ENCODE measurements at places on chromosomes 5 and 9.
A peak's percentile ranks its signal among the peaks of the same experiment; 100 is the strongest.

DNA sequence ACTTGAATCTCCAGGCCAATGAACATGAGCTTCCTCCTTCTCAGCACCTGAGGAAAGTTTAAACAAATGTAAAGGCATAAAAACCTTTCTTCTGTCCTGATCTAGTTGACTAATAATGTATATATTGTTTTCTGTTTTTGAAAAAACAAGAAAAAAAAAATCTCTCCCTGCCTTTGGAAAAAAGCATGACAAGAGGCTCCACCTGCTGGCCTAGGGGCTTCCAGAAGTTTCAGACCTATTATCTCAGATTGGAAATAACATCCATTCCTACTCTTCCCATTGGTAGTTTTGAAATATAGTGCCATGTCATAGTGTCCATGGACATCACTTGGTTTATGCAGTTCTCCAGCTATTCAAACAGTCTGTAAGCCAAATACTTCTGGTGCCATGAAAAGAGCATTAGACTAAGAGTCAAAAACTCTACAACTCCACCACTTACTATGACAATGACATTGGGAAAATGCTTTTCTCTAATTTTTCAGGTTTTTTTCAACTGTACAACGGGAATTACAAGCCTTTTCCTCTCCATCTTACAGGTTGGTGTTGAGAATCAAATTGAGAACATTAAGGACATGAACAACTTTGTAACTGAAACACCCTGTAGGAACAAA is 409.6 kb upstream of the MPDZ start:
- peak; percentile 9 for DNase-seq

DNA sequence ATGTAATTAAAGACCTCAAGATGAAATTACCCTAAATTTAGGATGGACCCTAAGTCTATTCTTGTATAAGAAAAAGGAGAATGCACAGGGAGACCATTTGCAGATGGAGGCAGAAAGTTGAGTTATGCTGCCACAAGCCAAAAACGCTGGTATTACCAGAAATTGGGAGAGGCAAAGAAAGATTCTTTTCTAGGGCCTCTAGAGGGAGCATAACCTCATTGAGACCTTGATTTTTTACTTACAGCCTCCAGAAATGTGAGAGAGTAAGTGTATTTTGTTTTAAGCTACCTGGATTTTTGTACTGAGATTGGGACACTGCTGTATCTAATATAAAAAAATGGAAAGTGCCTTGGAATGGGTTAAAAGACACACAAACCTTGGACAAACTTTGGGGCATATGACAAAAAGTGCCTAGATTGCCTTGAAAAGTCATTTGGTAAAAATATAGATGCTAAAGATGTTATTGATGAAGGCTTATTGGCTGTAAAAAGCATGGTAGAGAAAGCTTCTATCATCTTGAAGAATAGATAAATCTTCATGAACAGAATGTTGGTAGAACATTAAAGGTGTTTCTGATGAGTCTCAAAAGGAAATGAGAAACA is 174.7 kb upstream of the PRDM9 start:
- no peak for DNase-seq

GRCh38 chr9:92003308-92004044 is 53.4 kb upstream of the ROR2 start:
- no peak for DNase-seq

DNA sequence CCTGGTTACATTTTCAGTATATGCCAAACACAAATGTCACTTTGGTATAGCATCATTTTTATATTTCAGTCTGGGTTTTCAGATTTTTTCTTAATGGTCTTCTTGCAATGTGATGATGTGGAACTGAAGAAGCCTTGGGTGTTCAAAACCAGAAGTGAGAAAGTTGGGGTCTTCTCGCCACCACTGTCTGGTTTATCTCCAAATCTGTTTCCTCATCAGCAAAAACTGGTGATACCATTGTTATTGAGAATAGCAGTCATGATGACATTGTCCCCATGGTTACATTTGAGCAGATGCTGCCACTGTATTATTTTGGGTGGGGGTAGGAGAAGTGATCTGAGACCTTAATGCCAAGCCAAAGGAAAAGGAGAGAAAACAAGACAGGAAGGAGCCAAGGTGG is 85.9 kb upstream of the MAP3K1 start:
- no peak for DNase-seq

DNA sequence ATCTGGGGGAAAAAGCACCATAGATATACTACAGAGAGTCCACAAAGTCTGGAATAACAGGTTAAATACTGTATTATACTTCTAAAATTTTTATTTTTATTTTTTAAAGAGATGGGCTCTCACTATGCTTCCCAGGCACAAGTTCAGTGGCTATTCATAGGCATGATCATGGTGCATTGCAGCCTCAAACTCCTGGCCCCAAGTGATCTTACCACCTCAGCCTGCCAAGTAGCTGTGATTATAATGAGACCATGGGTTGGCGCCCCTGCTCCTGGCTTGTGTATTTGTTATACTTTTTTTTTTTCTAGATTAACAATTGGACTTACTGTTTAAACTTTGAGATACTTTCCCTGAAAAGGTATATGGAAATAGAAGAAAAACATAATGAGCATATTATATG is 25.9 kb downstream of the ERBIN start:
- no peak for DNase-seq

DNA sequence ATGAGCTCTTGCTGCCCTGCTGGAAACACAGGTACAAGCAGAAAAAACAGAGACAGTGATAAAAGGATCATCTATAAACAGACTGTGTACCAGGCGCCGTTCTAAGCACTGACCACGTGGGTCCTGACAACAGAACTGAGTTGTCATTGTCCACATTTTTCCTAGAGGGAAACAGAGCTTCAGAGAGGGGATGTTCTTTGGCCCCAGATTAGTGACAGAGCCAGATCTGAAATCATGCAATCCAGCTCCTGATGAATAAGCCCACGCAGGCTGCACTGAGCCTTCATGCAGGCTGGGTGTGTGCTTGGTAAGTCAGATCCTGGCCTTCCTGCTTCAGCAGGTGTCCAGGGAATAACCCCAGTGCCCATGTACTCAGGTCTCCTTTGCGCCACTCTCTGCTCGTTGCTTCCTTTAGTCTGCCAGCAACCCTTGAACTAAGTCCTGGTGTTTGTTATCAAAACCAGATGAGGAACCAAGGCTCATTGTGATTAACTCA is 22.8 kb upstream of the TCF7 start:
- DNase-seq = peak; percentile 27
